Choroid plexus epithelial cell (primary cell): ENCODE measurements at places on chromosomes 2 and 18.

GRCh38 chr2:34102339-34102738 lies 503.2 kb upstream of the FAM98A start:
- peak; percentile 21 for DNase-seq

DNA sequence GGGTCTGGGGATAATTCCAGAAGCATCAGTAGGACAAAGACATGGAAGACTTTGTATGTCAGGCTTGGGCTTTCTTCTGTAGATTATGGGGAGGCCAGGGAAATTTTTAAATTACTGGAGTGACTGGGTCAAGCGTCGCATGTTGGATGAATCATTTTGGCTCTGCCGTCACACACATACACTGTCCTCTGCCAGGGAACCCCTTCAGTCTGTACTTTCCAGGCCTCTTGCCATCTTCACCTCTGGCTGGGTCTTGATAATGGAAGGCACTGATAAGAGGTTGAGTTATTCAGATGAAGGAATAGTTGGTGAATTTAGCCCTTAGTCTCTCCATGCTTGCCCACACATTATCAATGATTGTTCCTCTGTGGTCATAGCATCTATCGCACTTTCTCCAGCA lies 895.1 kb upstream of the CELF4 start:
- no peak for DNase-seq

- no peak for DNase-seq
Measured at GRCh38 chr2:12315224-12315623, 401.5 kb upstream of the TRIB2 start.

DNA sequence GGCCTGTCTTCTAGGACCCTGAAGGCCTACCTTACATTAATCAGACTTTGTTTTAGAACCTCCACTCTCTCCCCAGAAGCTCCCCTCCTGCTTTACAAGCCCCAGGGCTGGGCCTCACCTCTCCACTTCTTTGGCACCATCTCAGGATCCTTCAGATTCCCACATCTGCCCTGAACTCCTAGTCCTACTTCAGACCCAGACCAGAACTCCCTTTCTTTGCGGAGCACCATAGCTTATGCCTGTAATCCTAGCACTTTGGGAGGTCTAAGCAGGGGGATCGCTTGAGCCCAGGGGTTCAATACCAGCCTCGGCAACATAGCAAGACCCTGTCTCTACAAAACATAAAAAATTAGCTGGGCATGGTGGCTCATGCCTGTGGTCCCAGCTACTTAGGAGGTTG lies 991 bp downstream of the CHCHD5 start:
- DNase-seq, result no peak

DNA sequence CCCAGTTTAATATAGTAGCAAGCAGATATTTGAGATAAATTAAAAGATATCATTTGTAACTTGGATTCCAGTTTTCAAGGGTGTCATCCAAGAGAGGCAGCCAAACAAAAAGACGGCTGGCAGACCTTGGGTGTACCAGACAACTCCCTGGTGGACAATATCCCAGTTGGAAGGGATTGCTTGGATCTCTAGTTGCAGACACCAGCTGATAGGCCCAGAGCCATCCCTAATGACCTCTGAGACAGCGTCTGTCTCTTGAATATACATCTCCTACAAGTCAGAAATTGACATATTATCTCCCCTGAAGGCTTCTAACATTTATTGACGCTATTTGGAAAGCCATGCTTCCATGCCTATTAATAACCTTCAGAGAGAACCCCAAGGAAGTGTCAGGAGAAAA lies 67.7 kb downstream of the ACVR1 start:
- no peak for DNase-seq

- DNase-seq, result peak; percentile 46
Measured at GRCh38 chr2:111121028-111121827, 514 bp downstream of the BCL2L11 start.

DNA sequence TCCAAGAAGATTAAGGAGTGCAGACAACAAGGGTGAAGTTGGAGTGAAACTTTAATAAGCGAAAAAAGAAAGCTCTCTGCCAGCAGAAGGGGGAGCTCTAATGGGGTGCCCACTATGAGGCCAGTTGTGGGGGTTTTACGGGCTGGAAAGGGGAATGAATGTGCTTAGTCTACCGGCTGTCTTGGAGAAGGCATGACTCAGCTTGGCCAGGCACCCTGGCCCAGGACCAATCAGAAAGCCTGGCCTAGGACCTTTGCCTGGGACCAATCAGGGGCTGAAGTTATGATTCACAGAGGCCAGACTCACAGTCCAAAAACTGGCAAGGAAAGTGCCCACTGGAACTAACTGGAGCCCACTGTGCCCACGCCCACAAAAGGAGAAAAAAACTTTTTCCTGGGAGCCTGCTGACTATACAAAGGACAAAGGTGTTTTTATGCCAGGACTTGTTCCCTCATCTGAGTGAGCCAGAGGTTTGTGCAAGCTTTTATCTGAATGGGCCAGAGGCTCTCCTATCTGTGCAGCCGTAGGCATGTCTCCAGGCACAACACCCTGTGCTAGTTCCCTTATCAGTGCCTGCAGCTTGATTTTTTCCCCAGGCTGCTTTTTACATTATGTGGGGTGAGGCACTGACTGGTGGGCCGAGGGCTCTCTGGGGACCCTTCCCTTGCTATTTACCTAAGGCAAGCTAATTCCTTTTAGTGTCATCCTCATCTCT lies 18.6 kb downstream of the CMPK2 start:
- no peak for DNase-seq
